ENCODE measurements at places on chromosomes 4 and X.

DNA sequence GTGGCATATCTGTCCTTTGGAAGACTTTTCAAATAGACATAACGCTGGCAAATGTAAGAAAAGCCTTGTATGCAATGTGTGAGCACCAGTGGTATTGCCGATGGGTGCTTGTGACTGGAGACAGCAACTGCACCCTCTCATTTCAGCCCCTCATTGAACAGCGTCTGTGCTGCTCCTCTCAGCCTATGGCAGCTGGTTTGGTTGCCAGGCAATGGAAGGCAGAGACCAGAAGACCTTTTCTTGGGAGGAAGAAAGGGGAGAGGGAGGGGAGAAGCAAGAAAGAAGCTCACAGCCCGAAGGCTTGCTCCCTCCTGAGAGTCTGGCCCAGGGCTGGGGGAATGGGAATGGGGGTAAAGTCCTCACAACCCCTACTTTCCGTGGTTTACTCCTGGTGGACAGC, 20.2 kb downstream of the ZCCHC13 start:
- DNase-seq, result no peak

DNA sequence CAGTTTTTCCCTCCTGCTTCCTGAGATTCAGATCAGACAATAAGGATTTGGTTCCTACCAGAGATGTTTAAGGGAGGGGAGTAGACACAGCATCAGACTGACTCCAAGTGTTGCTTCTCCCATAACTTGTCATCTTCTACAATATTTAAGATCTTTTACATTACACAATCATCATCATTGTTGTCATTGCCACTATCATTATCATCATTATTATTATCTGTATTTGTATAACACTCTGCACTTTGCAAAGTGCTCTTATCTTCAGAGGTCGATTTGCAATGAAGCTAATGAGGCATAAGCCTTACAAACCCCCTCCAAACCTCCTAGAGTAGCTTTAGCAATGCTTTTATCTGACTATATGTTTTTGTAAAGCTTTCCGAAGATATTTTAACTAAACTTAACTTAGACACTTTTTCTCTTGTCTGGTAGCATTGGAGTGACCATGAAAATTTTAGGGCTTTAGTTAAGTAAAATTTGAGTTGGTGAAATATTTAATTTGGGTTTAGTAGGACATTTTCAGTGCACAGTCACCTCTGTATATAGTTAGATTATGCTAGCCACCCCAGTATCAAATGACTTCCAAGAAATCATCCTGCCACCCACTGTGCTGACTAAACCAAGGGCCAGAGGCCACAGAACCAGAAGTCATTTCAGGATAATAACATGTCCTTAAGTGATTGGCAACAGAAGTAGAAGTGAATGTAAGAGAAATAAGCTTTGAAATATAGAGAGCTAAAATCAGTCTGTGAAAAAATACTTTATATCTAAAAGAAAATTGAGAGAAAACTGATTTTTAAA, 124.2 kb upstream of the NRK start:
- DNase-seq, result no peak

GRCh38 chrX:9902656-9903055, 64.5 kb upstream of the CLDN34 start:
- no peak for DNase-seq

DNA sequence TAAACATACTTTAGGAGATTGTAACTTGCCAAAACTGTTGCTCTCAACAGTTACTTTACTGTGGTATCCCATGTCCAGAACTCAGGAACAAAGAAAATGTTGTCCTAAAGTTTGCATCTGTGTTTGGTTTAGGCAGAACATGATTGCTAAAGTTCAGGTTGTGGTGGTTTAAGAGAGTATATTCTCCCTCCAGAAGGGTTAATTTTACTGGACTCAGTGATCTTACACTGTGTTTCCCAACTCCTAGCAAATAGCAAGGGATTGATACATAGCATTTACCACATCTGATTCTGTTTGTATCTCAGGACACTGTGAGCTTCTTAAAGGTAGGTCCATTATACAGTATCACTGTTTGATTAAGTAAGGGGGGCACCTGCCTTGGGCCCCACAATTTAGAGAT, 13.3 kb upstream of the DCK start:
- no peak for DNase-seq

- DNase-seq, result no peak
These were observed 812 bp upstream of the KDM6A start for GRCh38 chrX:44871931-44872820.

Measured in AML-193 (cell line).